Activated naive CD4-positive, alpha-beta T cell treated with anti-CD3 and anti-CD28 coated beads, Interleukin-2, amount 10 ng/mL, durations not matched to agents 7 days and 5 days (primary cell): ENCODE measurements at places on chromosomes 13 and 19.
A peak's percentile ranks its signal among the peaks of the same experiment; 100 is the strongest.

- no peak for DNase-seq
Observed at GRCh38 chr13:106133025-106133424, 402.4 kb downstream of the EFNB2 start.

- DNase-seq, result no peak
Observed at GRCh38 chr13:92575777-92576176, 650.8 kb upstream of the GPC6 start.

GRCh38 chr13:37666036-37666435, 67.5 kb upstream of the POSTN start:
- no peak for DNase-seq

DNA sequence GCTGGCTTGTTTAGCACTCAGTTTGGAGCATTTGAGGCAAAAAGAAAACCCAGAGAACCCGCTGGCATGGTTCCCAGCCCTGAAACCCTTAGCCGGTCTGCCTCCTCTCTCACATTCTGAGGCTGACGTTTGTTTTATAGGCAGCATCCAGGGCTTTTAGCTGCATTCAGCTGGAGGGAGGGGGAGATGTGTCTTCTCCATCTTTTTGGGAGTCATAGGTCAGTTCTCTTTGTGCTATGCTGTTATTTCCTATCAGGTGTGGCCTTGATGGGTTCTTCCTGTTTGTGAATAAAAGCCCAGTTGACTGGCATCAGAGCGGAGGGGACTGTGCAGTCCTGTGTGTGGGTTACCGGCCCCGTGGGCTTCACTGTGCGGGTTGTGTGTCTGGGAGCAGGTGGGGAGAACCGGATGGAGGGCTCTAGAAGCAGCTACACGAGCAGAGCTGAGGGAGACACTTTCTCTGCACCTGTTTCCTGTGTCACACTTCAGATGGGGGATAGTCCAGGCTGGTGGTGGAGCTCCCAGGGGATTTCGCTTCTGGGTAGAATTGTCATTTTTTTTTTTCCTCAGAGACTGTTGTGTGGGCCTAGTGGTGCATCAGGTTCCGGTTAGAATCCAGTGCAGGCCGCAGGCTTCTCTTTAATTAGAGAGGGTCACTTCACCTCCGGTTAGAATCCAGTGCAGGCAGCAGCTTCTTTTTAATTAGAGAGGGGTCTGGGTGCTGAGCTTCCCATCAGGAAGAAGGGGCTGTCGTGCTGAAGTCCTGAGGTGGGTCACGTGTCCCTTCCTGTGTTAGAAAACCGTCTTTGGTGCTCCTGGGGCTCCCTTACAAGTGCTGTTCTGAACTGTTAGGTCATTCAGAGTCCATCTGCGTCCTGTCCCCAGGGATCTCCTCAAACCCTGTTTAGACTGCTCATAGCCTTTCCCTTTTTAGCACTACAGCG, 69.6 kb downstream of the ARHGEF7 start:
- DNase-seq, result peak; percentile 68

GRCh38 chr13:31514932-31515331, 224.4 kb upstream of the RXFP2 start:
- no peak for DNase-seq

DNA sequence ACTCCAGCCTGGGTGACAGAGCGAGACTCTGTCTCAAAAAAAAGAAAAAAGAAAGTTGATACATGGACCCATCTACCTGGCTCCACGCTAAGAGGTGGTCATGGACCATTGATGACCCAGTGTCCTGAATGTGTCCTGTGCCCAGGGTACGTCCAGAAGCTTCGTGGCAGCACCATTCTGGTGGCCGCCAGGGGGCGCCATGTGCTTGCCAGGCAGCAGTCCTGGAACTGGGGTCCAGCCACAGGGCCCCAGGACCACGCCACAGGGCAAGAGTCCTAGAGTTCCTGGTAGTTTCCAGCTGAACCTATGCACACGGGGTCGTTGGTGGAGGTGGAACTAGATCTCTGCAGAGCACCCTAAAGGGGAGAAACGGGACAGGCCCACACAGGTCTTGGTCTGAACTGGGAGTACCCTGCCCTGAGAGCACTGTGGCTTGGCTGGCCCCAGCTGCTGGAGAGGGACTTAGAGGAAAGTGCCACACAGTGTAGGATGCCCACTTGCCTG, 19.9 kb upstream of the FBXO27 start:
- peak; percentile 75 for DNase-seq

- DNase-seq, result no peak
Observed at GRCh38 chr19:34508540-34508939, 27.0 kb downstream of the WTIP start.

DNA sequence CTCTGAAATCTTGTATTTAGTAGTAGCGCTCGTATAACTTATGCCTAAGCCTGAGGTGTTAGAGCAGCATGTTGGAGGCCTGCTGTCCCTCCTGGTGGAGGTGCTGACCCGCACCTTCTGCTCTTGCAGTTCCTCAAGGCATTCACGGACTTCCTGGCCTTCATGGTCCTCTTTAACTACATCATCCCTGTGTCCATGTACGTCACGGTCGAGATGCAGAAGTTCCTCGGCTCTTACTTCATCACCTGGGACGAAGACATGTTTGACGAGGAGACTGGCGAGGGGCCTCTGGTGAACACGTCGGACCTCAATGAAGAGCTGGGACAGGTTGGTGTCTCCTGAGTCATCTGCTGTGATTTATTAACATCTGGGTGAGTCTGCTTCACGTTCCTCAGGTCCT, 136.7 kb downstream of the ATP11A start:
- no peak for DNase-seq

DNA sequence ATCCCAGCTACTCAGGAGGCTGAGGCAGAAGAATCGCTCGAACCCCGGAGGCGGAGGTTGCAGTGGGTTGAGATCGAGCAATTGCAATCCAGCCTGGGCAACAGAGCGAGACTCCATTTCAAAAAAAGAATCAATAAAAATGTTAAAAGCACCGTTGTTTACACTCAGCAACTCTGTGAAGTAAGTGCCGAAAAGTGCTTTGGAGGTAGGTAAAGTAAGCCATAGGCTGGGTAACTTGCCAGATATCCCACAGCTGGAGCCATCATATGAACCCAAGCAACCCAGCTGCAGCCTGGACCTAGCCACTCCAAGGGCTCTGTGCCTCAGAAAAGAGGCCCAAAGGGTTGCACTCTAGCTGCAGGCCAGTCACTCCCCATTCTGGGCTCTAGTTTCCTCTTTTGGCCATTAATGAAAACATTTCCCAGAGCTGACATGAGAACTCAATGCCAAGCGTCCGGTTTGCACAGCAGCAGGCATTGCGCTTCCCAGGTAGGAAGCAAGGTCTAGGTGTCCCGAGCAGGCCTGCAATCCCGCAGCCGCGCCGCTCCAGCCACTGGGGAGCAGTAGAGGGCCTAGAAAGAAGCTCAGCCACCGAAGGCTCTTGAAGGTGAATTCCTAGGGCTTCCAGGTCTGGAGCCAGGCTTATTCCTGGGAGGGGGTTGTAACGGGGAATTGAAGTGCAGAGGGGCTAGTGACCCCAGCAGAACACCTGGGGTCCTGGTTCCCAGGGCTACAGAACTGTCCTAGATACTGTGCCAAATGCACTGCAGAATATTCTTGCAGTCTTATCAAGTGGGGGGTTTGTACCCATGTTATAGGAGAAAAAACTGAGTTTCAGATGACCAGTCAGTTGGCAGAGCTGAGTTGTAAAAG, 4.1 kb upstream of the CD79A start:
- peak; percentile 80 for DNase-seq

- DNase-seq, result no peak
Observed at GRCh38 chr19:12543855-12544254, 7.4 kb downstream of the ZNF564 start.

DNA sequence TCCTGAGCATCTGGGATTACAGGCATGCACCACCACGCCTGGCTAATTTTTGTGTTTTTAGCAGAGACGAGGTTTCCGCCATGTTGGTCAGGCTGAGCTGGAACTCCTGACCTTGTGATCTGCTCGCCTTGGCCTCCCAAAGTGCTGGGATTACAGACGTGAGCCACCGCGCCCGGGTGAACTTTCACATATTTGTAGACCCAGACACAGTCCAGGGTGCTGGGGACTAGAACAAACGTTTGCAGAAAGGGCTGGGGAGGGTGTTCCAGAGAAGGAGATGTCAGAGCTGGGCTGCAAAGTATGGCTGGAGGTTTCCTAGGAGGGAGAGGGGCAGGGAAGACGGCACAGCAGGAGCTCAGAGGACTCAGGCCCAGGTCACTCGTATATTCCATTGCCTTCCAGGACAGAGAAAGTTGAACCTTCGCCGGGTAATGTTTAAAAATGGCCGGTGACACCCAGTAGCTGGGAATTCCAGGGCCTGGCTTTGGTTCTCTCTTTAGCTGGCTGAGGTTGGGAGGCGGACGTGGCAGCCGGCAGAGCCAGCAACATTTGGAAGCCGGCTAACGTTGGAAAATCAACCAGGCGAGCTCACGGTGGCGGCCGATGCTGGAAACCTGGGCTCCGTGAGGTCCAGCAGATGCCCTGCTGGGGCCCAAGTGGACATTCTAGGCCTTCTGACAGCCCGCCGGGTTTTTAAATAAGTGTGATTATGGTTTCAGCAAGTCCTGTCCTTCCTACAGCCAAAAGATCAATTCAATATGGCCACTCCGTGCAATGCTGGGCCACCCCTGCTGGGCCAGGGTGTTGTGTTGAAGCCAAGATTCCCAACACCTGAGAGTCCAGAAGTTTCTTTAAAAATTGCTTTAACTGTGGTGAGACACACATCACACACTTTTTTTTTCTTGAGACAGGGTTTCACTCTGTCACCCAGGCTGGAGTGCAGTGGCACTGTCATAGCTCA, 41.5 kb downstream of the NFIC start:
- no peak for DNase-seq

GRCh38 chr13:30022796-30023195, 172.4 kb upstream of the UBL3 start:
- no peak for DNase-seq

DNA sequence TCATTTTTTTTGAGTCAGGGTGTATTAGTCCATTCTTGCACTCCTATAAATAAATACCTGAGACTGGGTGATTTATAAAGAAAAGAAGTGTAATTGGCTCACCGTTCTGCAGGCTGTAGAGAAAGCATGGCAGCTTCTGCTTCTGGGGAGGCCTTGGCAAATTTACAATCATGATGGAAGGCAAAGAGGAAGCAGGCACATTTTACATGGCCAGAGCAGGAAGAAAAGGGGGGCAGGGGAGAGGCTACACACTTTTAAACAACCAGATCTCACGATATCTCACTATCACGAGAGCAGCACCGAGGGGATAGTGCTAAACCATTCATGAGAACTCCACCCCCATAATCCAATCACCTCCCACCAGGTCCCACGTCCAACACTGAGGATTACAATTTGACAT, 44.5 kb upstream of the MIR17HG start:
- DNase-seq, result no peak

DNA sequence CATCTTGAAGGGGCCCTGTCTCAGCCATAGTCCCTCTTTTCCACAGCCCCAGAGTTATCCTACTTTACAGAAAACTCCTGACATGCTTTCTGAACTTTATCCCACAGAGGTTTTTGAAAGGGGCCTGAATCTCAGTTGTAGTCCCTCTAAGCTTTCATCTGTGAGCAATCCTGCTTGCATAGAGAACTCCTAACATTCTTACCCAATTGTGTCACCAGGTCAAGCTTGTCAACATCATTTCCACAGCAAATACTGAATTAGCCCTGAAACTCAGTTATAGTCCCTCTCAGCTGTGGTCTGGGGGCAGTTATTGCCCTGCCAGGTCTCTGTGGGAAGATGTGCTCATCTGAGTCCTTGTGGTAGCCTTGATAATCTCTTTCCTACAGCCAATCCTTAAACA, 2190.3 kb upstream of the PCDH20 start:
- no peak for DNase-seq

- no peak for DNase-seq
Observed at GRCh38 chr13:51958217-51958547, 53.1 kb downstream of the ATP7B start.

DNA sequence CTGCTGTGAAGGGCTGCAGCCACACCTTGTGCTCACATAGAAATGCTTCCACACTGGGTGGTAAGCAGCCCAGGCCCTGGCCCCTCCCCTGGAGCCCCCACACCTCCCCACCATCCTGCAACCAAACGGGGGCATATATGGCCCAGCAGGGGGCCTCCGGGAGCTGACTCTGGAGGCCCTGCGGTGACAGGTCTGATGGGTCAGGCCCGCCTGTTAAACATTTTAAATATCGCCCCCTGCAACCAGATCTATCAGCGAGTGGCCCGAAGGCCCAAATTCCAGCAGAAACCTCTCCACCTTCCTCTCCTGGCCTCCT, 48.0 kb upstream of the KATNAL1 start:
- peak; percentile 37 for DNase-seq

DNA sequence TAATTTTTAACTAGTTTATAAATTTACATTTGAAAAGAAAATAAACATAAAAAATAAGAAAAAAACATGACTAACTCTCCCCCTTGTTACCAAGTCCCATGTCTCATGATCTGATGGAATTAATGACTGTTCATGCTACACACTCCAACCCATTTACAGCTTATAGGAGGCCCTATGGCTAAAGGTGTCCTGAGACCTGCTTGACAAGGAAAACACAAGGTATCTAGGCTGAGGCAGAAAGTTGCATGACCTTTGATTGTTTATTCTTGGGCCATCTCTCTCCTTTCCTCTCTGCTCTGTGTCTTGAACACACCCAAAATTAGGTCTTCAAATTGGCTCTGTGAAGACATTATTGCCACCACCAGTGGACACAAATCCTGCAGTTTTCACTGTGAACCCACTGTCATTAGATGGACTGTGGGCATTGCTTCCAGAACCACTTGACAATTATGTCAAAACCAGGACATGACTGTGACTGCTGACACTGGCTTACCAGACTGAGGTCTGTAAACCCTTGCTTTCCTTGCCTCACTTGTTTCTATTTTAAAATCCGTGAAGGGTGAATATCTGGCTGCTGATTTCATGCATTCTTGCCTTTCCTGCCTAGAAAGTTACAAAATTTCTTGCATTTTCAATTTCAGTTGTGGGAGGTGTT, 386.5 kb upstream of the SPRY2 start:
- DNase-seq, result no peak

DNA sequence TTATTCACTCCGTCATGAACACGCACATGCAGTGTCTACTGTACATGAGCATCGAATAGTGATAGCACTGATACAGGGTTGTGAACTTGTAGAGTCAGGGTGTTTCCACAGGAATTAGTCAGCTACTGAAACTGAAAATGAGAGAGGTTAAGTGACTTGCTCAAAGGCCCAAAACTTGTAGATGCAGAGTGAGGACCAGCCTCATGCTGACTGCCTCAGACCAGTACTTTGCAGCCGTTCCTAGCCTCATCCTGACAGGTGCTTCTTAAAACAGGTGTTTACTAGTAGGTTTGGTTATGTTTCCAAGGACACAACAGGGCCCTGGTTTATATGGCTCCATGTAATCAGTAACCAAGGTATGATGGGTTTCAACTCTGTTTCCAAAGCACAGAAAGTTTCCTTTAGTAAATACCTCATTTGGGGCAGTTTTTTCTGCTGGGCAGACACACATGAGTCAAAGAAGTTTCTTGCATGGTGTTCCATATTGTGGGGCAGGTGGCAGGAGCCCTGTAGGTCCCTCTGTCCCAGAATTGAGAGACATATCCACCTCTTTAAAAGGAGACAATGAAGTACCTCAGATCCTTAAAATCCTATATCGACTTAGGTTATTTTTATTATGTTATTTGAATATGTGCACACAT, 16.0 kb downstream of the FGF9 start:
- no peak for DNase-seq
